ENCODE measurements at places on chromosomes 2 and 18. TPM values are rescaled to one million over a fixed set of nuclear protein-coding genes. Genes with fewer than 3 reads are reported as not detected.

- peak; percentile 78 for DNase-seq
Observed at GRCh38 chr2:35410431-35411061, 945.0 kb upstream of the CRIM1 start.

DNA sequence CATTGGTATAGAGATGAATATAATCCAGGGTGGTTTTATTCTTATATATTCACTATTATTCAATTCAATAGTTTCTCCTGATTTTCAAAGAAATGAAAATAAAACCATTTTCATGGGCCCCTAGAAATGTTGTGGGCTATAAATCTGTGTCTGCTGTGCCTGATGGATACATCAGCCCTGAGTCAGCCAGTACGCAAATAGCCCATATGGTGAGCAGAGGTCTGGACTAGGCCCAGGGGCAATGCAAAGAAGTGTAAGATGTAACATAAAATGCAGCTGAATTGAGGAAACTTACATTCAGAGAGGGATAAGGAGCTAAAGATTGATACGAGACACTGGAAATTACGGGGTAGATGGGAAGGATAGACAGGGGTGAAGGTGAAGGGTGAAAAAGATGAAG, 122.5 kb downstream of the MAIP1 start:
- DNase-seq: no peak

DNA sequence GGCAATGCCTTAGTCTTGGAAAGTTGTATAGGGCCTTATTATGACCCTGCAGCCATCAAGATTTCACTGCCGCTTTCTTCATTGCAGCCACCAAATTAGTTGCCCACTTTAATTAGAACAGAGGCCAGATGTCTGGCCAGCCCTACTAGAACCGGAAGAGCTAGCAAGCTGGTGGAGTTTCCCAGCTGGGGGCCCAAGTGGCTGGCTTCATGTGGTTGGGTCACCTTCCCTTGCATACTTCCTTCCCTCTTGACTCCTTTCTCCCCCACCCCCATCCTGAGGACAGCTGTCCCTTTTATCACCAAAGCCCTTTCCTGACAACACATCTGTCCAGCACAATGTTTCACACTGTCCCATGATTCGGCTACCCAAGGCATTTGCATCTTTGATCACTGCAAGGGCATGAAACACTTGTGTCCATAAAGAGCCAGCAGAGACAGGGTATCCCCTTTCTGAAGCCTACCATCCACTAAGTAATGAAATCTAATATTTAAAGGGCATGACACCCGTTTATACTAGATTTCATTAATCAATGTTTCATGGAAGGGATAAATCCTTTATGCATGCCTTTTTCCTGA, 187.2 kb downstream of the BCL11A start:
- DNase-seq: no peak

DNA sequence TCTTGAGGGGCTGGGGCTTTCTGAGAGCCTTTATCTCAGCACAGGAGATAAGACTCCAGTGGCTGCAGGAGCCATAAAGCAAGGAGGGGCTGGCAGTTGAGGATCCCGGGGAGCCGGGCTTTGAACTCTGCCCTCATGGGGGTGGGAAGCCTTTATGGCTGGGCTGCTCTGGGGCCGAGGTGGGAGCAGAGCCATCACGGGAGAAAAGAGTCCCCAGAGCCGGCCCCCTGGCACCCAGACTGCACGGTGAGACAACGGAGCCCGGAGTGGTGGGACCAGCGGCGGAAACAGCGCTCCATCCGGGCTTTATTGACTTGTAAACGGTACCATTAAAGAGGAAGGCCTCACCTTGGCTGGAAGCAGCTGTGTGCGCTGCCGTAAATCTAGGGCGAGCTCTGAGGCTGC, 162.6 kb downstream of the MYCN start:
- DNase-seq: no peak

- no peak for DNase-seq
Observed at GRCh38 chr18:74521068-74521725, 13.1 kb upstream of the CNDP1 start.

- DNase-seq: no peak
Observed at GRCh38 chr2:218809515-218809914, 22.1 kb downstream of the PRKAG3 start.

GRCh38 chr2:43653506-43653905, 16.4 kb downstream of the PLEKHH2 start:
- DNase-seq: no peak

GRCh38 chr2:66572391-66572790, 137.5 kb downstream of the MEIS1 start:
- DNase-seq: no peak

- DNase-seq: no peak
Observed at GRCh38 chr2:144277622-144278354, 242.1 kb downstream of the ZEB2 start.

DNA sequence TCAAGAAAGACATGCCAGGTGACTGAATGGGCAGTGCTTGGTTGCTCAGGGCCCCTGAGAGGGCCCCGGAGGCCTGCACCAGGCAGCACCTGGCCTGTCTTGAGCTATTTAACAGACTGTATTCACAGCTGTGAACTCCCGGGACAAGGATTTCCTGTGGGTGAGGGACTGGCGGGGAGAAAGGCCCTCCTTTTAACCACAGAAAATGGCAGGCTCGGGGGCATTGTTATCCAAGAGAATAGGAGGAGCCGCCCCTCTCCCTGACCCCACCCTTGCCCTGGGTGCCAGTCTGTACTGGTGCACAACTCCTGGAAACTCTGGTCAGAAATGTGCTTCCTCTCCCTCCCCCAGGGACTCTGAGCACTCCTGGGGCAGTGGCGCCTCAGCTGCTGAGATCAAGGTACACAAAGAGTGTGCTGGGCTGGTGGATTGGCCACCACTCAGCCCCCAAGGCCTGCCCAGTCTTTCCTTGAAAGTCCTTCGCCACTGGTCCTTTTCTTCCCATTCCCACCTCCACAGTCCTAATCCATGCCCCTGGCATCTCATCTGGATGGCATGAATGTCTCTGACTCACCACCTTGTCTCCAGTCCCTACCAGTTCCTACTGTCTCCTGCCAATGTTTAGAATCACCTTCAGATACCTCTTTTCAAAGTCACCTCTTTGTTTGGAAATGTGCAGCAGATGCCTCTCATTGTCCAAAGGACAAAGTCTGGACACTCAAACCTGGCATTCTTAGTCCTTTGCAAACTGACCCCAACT, 19.6 kb upstream of the EPAS1 start:
- DNase-seq: no peak

GRCh38 chr2:66717218-66717905, 282.4 kb downstream of the MEIS1 start:
- DNase-seq: no peak

DNA sequence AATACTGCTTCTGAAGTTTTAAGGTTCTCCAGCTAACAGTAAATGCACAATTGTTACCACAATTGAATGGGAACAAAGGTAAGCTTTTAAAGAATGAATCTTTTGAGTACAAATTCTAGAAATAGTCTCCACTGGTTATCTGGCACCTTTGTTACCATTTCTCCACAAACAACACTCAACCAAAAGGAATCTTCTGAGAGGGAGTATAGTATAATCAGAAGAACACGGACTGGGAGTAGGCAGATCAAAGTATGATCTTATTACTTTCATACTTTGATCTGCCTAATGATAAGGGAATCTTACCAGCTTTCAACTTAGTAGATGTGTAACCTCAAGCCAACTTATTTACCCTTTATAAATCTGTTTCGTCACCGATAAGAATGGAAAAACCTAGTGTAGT, 1.4 kb downstream of the CEP76 start:
- no peak for DNase-seq

DNA sequence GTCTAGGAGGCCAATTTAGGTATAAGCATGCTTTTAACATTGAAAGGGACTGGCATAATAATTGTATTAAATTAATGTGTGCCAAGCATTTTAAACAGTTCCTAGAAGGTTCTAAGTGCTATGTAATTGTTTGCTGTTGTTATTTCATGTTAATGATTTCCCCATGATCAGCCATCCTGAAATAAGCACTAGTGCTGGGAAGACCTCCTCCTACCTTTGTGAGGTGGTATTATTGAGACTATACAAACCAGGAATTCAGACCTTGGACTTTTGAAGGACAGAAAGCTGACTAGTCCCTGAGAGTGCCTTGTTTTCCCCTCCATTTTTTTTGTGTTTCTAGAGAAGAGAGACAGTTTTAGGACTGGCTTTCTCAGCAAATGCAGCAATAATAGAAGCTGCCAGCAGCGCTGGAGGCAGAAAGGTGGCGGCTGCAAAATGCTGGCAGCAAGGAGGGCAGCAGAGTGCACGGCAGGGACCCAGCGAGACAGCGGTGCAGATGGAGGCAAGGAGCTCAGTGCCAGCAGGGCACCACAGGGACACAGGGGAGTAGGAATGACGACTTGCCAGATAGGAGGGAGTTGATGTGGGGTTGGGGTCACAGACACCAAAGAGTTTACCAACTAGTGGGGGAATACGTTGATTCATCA, 25.3 kb downstream of the NABP1 start:
- no peak for DNase-seq

GRCh38 chr2:119814216-119814615, 54.5 kb downstream of the PTPN4 start:
- DNase-seq: no peak

The CNGA3 gene
- total RNA-seq: not detected

The ADRA2B gene
- 0.21 TPM for total RNA-seq

The SAG gene
- total RNA-seq: not detected

The REL gene
- total RNA-seq: 88.7 TPM

The NGEF gene
- 1.2 TPM for total RNA-seq

The GREB1L gene
- not detected for total RNA-seq

The GPR75 gene
- 3.1 TPM for total RNA-seq

The EFEMP1 gene
- not detected for total RNA-seq

Data from activated CD4-positive, alpha-beta T cell treated with anti-CD3 and anti-CD28 coated beads, Interleukin-2, amount 10 ng/mL, durations not matched to agents 24 days and 14 days (primary cell).